Activated T-cell treated with anti-CD3 and anti-CD28 coated beads, Interleukin-2, amount 50 U/mL, for 4 hours (primary cell): ENCODE measurements at places on chromosomes 5 and 9. TPM values are rescaled to one million over a fixed set of nuclear protein-coding genes. Genes with fewer than 3 reads are reported as not detected.

The DPM2 gene
- 91.5 TPM for total RNA-seq

The TLX3 gene
- total RNA-seq: not detected

The ADGRD2 gene
- total RNA-seq: not detected

The RNF183 gene
- not detected for total RNA-seq

The LCN15 gene
- total RNA-seq: not detected

The MAMDC4 gene
- total RNA-seq: 13.9 TPM

The C5orf52 gene
- not detected for total RNA-seq

The LAMC3 gene
- total RNA-seq: 0.05 TPM

The TEK gene
- total RNA-seq: 0.05 TPM

The ZFP2 gene
- 0.21 TPM for total RNA-seq

The PAM gene
- total RNA-seq: 50.9 TPM

The SPRY4 gene
- 3.3 TPM for total RNA-seq

The PCDHGB6 gene
- 0.18 TPM for total RNA-seq

The C5orf58 gene
- not detected for total RNA-seq

The C5orf34 gene
- total RNA-seq: 3.1 TPM

The DAB2IP gene
- total RNA-seq: 0.24 TPM

The PCDHB9 gene
- not detected for total RNA-seq

The TLE1 gene
- 0.55 TPM for total RNA-seq

The MYMK gene
- not detected for total RNA-seq

The AHRR gene
- 17.2 TPM for total RNA-seq

The JAKMIP2 gene
- total RNA-seq: 1.3 TPM

The DNM1 gene
- 0.32 TPM for total RNA-seq

The GFPT2 gene
- total RNA-seq: 0.48 TPM

The HK3 gene
- 0.61 TPM for total RNA-seq

The ZNF354C gene
- total RNA-seq: 3.4 TPM

The RASA1 gene
- 19.6 TPM for total RNA-seq

The GPR151 gene
- total RNA-seq: not detected

The DNAH5 gene
- total RNA-seq: not detected

The SPATA31A5 gene
- not detected for total RNA-seq

The EFCAB9 gene
- total RNA-seq: not detected
